ENCODE measurements at places on chromosomes 4 and X.

DNA sequence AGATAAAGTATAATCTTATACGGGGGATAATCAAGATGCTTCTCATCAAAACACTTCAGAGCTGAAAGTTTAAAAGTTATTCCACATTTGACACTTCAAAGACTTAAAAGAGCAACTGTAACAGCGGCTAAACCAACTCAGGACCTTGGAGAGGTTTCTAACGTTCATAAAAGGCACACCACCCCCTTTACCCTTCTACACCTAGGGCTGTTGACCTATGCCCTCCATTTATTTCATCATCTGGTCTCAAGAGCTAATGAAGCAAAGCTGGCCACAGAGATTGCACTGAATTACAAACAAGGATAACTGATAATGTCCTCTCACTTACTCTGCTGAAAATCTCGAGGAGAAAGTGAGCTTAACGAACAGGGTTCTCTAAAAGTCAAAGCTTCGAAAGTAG is 1.1 kb upstream of the RPS6KA6 start:
- DNase-seq = no peak

GRCh38 chr4:8028884-8029568 is 89.4 kb upstream of the AFAP1 start:
- no peak for DNase-seq

DNA sequence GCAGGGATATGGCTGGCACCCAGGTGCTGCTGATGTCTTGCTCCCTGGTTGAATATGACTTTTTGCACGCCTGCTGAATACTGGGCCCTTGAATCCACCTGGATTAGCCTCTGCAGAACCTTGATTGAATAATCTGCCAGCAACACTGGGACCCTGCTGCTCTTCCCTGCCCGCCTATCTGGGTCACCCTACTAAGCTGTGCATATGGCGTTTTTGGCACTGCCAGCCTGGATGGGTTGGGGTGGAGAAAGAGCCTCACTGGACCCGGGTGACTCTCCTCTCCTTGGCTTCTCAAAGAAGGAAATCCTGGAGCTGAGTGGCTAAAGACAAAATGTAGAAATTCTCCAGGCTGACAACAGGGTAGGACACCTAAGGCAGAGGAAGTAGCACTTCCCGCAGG is 100.0 kb downstream of the MAOA start:
- no peak for DNase-seq

- no peak for DNase-seq
These were observed 14.1 kb downstream of the CTBP1 start for GRCh38 chr4:1234811-1235292.

- DNase-seq = no peak
These were observed 25.6 kb upstream of the IRF2 start for GRCh38 chr4:184499996-184500395.

DNA sequence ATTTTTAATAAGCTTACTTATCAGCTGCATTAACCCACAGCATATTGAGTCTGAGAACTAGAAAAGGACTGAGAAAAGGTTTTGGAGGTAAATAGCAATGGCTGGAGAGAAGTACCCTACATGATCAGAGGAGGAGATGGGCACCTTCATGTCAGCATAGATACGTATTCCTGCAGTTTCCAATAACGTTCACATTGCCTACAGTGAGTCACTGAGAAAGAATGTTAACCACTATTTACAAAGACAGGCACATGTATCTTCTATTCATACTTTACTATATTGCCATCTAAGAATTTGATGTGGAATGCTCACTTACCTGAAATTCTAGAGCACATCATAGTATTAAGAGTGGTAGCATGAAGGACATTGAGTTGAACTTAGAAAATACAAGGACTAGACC is 92.5 kb downstream of the TLL1 start:
- DNase-seq = no peak

DNA sequence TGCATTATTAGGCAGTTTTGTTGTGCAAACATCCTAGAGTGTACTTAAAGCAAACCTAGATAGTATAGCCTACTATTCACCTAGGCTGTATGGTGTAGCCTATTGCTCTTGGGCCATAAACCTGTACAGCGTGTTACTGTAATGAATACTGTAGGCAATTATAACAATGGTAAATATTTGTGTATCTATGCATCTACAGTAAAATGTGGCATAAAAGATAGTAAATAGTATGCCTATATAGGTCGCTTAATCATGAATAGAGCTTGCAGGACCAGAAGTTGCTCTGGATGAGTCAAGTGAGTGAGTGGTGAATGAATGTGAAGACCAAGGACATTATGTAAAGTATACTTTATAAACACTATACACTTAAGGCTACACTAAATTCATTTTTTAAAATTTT is 16.6 kb downstream of the USO1 start:
- no peak for DNase-seq

DNA sequence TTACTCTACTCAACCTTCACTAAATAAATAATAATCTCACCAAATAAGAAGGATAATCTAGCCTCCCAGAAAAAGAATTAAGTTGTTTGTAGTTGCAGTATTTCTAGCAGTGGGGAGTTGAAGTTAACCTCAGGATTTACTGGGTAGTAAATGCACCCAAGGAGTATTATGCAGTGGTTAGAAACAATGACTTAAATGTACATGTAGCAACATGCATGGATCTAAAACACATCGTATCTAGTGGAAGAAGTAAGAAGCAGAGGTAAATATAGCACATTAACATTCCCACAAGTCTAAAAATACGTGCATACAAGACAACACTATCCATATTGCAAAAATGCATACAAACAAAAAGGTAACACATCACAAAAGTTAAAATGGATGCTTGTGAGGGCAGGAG is 44.2 kb upstream of the SMAD1 start:
- no peak for DNase-seq

- no peak for DNase-seq
These were observed 133.4 kb upstream of the SMAD1 start for GRCh38 chr4:145348291-145348690.

DNA sequence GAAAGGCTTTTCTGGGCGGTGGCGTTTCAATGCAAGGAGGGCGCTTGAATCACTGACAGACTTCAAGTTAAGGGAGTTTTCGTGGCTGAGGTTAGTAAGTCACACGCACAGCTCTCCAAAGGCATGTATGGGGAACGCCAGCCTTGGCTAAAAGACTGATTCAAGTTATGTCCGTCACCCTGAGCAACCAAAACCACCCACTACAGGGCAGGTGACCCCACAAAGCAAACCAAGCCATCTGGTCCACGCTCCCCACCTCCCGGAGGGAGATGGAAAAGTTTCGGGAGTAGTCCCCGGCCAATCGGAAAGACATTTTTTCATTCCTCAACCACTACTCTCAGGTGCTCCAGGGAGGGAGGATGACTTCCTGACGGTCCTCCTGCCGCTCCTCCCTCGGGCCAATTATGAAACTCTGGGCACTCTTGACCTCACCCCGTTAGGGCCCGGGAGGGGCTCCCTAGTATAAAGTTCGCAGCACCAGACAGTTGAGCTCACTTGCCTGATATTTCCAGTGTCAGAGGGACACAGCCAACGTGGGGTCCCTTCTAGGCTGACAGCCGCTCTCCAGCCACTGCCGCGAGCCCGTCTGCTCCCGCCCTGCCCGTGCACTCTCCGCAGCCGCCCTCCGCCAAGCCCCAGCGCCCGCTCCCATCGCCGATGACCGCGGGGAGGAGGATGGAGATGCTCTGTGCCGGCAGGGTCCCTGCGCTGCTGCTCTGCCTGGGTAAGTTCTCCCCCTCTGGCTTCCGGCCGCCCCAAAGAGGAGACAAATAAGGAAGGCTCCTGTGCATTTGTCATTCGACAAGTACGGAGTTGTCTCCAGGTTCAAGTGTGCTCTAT is at the start of gene EREG:
EREG (plus strand) TSS at position 494 of the 840 bp plus-strand sequence; CDS start at position 658, 164 bp downstream.
- DNase-seq = peak; percentile 15

DNA sequence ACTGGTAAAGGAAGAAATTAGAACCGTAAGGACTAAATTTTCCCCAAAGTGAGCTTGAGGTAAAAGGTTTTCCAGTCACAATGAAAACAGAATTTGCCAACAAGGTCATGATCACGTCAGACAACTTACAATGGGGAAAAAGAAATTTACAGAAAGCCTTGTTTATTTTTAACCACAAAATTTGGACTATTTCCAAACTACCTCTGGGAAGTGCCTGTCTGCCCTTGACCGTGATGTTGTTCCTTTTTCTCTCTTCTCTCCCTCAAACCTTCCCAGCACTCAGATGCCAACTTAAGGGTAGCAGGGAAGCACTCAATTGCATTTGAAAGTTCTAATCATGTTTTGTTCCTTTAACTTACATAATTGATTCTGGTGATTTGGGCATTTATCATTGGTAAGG is 32.5 kb downstream of the MEPE start:
- DNase-seq = no peak

DNA sequence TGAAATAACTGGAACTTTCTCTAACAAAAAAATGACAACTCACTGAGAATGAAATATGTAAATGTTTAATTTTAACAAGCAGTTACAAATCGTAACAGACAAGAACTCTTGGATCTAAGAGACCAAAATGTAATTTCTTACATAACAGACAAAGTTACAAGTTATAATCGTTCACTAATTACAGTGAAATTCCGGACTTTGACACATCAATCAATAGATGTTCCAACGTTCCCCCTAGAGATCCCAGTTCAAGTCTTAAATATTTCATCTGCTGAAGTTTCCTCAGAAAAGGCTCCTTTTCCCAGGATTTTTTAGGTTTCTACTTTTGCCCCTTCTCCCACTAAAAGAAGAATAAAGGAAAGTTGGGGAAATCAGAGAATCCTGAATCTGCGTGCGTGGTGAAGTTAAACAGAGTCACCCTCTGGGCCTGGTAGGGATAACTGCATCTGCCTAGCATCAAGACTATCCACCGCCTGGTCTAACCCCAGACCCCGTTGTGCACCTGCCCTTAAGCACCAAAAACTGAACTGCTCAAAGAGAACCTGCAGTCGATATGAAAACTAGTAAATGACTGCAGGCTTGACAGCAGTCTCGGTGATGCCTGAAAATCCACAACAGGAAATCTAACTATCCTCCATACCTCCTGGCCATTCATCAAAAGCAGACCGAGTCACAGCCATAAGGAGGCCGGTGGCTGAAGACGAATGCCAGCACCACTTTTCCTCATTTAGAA is 2.3 kb downstream of the IRF2 start:
- no peak for DNase-seq

DNA sequence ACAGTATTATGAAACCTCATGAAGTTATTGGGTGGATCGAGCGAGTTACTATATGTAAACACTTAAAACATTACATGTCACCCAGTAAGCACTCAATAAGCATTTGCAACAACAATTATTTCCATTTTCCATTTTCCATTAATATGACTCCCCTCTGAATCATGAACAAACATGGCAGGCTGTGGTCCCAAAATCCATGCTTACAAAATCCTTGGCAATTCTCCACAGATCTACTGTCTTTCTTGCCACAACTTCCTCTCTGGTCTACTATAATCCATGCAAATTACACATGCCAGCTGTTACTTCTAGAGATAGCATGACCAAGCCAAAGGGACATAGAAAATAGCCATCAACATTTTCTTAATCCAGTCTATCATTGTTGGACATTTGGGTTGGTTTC is 22.0 kb downstream of the ASB11 start:
- DNase-seq = no peak

- DNase-seq = peak; percentile 15
These were observed 1.4 kb upstream of the SERPINA7 start for GRCh38 chrX:106039920-106040319.

- DNase-seq = no peak
These were observed 128.1 kb upstream of the STK26 start for GRCh38 chrX:131894995-131895394.

DNA sequence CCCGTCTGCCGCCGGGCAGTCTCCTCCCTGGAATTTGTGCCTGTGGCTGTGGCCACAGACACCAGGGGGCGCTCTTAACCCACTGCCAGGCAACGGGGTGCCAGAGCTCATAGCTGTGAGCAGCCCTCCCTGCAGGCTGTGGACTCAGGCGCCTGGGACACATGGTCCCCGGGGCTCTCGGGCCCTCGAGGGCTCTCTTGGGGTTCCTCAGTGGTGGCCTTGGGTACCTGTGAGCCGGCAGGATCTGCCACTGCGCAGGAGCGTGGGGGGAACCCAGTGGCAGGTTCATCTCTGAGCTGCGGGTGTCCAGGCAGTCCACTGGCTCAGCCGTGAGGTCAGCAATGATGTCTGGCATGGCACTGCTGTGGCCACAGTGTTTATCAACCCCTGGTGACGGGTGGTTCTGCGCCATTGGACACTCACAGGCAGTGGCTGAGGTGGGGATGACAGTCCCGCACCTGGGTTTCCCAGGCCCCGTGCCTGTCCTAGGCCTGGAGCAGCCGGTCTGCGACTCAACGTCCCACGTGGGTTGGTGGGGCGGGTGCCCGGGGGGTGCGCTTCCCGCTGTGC is 37.2 kb downstream of the PCGF3 start:
- peak; percentile 74 for DNase-seq
